ENCODE measurements at places on chromosomes 1 and 21.

DNA sequence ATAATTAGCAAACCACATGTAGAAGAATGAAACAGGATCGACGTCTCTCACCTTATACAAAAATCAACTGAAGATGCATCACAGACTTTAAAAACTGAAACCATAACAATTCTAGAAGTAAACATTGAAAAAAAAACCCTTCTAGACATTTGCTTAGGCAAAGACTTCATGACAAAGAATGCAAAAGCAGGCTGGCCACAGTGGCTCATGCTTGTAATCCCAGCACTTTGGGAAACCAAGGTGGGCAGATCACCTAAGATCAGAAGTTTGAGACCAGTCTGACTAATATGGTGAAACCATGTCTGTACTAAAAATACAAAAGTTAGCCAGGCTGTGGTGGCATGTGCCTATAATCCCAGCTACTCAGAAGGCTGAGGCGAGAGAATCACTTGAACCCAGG lies 1351.7 kb downstream of the MRPL39 start:
- no peak for DNase-seq

DNA sequence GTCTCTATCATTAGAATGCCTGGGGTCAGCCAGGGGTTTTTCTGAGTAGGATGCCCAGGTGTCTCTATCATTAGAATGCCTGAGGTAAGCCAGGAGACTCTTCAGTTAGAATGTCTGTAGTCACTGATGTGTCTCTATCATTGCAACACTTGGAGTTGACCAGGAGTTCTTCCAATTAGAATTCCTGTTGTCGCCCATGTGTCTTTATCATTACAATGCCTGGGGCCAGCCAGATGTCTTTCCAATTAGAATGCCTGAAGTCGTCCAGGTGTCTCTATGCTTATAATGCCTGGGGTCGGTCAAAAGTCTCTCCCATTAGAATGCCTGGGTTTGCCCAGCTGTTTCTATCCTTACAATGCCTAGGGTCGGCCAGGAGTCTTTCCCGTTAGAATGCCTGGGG lies 55.8 kb downstream of the RNF187 start:
- no peak for DNase-seq

DNA sequence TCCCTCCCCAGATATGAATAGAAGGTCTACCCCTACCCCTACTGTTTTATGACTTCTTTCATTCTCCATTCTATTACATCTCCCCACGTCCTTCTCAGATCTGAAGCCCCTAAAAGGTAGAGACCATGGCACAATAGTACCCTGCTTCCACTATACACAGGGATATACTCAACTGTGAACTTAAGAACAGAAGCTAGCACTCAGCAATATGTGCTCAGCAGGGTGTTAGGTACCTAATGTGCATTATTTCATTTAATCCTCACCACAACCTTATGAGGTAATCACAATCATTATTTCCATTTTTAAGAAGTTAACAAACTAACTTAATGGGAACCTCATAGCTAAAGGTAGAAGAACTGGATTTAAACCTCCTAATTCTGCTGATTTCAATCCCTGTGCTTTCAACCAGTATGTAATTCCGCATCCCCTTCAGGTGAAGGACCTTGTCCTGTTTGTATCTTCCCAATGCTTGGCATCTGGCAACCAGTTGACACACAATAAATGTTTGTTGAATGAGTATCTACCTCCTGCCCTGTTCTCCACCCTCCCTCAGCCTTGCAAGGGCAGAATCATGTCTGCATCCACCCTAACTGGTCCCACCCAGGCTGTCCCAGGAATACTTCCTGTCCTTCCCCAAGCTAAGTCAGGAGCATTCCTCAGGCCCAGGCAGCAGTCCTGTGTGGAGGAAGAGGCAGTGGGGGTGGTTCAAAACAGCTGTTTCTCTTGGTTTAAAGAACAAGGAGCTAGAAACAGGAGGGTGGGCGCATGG lies 6.5 kb downstream of the DENND2D start:
- no peak for DNase-seq

DNA sequence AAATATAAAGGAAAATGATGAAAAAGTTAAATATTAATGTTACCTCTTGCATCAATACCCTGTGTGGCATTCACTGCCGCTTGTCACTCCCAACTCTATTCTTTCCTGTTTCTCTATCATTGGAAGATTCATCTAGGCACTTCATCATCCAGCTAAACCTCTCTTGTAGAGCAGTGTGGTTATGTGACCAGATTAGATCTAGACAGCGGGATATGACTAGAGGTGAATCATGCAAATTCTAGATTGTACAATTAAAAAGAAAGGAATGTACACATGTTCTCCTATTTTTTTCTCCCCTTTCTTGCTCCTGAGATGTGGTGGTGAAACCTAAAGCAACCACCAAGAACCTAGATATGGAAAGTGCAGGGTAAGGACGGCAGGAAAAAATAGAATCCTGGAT lies 174.1 kb downstream of the LBR start:
- DNase-seq: no peak

DNA sequence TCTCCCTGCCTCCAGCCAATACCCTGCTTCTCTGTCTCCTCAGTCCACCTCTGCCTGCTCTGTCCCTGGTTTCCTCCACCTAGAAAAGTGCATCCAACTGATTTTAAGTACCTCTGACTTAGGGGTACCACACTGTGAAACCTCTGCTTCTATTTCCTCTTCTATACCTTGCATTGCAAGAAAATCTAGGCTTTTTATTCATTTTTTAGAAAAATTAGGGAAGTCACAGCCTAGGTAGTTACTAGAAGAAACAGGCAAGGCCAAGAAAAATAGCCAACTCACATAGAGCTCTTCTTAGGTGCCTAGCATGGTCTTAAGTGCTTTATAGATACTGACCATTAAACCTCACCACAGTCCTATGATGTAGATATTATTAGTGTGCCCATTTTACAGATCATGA lies 39.1 kb downstream of the HIVEP3 start:
- DNase-seq: no peak

DNA sequence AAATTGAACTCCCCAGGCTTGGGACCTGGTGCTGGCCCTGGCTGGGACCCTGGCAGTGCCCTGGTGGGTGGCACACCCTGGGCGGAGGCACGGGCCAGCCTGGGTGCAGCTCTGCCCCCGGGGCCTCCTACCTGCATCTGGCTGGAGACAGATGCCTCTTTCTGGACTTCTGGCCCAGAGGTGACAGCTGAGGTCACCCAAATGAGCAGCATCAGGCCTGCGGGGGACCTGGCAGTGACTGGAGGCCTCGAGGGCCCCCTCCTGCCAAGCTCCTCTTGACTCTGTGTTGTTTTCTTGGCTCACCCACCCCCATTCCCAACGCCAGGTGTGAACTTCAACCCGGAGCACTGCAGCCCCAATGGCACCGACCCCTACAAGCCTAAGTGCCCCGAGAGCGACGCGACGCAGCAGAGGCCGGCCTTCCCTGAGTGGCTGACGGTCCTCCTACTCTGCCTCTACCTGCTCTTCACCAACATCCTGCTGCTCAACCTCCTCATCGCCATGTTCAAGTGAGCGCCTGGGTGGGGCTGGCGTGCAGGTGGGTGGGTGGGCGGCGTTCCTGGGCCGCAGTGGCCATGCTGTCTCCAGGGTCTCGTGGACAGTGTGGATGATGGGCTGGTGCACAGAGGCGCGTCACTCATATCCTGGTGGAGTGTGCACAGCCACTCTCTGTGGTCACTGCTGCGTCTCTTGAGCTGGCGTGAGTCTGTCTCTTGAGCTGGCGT lies 41.6 kb upstream of the LRRC3 start:
- no peak for DNase-seq

- DNase-seq: no peak
These were observed 180.0 kb upstream of the NEGR1 start for GRCh38 chr1:72462186-72462905.

- no peak for DNase-seq
These were observed 52.5 kb downstream of the SIM2 start for GRCh38 chr21:36751383-36751782.

GRCh38 chr1:3494321-3495308 lies 40.1 kb downstream of the ARHGEF16 start:
- DNase-seq: peak; percentile 38

GRCh38 chr1:33367485-33368405 lies 46.8 kb upstream of the A3GALT2 start:
- DNase-seq: peak; percentile 30

GRCh38 chr1:246583056-246583440 lies 16.8 kb downstream of the CNST start:
- no peak for DNase-seq

DNA sequence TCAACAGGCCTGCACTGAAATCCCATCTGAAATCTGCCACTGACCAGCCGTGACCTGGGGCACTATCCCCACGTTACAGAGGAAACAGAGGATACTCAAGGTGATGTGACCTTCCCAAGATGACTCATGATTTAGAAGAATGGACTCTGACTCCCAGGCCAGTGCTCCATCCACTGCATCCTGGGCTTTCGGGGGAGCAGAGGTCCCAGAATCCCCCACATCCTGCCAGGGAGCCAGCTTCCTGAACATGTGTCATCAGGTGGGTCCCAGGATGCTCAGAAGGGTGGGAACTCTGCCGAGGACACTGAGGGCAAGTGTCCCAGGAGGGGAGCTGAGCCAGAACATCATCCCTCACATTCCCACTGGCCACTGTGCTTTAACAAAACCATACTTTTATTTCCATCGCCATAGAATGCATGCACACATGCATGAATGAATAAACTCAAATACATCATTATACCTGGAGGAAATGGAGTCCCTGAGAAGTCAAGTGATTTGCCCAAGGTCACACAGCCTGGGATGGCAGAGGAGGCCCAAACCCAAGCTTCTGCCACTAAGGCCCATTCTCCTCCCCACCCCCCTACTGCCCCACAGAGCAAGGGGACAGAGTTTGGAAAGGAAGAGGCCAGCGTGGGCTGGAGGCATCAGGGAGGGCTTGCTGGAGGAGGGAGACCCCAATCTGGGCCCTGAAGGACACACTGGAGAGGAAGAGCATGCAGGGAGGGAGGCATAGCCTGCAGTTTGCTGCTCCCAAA lies 189.4 kb downstream of the MATN1 start:
- no peak for DNase-seq

DNA sequence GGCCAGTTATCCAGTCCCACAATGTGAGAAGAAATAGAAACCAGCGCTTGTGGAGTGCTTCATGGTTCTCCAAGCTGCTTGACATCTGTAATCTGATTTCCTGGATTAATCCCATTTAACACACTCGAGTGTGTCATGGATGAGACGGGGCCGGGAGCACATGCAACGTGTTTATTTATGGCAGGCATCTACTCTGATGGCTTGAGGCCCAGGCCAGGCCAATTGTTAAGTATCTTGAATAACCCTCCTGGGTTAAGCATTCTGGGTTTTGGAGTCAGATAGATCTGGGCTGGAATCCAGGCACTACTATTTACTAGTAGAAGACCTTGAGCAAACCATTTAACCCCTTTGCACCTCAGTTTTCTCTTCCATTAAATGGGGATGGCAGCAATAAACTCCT lies 37.5 kb upstream of the LAPTM5 start:
- no peak for DNase-seq

DNA sequence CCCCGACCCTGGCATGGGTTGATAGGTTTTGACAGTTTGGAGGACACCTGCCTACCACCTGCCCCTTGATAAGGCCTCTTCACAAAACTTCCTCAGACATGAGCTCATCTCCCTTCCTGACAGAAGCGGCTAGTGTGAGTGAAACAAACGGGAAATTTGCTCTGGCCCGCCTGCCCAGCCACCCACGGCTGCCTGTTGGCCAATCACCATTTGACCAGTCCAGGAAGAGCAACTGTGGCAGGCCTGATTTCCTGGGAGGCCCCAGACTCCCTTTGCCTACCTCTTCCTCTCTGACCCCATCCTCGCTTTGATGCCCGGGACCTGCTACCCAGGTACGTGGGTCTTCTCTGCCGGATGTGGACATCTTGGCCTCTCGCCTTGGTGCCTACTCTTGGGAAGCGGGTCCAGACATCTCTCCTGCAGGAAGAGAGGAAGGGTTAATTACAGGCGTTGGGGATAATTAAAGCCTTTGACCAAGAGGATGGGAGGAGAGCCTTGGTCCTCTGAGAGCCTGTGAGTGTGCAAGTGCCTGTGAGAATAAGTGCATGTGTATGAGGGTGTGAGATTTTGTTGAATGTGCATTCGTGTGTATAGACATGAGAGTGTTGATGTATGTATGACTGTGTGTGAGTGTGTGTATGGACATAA lies 1.1 kb upstream of the EPHA2 start:
- DNase-seq: no peak

DNA sequence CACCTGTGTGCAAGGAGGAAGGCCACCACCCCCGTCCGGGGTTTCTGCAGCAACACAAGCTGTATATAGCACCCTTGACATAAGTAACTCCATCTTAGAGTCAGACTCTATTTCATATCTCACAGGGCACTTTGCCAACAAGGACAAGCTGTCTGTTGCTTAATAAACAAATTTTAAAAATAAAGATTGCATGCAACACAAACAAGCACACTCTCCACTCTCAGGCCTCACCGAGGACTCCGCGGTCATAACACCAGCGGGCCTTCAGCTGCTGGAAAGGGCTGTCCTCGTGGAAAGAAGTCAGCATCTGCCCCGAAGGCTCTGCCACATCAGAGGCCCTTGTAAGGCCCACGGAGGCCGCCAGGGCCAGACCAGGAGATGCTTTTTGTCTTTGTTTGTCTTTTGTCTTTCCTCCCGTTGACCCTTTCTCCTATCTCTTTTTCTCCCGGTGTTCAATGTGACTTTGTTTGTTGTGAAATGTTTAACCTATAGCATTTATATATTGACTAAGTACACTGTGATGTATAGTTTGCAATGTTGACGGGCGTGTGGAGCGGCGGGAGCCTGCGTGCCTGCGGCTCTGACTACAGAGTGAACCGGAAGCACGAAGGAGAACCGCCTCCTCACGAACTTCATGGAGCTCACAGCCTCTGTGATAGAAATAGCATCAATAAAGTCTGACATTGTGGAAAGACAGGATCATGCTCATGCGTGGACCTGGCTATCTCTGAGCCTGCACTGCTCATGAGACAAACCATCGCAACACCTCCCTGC lies 24.1 kb downstream of the MEGF6 start:
- DNase-seq: no peak

DNA sequence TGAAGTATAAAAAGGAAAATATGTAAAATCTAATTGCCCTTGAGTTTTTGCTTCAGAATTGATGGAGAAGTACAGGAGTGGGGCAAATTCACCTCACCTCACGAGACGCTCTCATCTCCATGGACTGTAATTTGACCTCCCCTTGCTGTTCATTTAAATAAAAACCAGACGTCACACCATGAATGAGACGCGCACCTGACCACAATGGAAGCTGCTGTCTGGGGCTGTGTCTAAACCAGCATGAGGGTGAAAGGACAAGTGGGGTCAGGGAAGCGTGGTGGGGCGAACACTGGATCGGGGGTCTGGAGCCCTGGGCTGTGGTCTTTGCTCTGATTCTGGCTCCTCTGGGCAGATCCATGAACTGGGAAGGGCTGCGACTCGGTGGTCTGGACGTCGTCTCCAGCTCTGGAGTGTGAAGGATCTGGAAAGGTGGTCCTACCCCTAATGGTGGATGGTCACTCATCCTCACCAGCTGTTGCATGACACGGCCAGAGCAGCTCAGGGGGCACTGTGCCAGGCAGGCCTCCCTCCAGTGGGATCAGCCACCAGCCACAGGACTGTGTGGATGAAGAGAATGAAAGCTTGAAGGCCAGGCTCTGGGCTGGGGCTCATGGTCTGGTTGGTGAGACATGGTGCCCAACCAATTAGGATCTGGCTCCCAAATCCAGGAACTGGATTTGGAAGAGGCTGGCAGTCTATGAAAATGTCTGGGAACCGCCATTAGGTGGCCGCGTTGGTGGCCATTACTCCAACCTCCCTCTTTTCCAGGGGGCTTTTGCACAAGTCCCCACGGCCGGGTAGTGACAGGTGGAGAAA lies 728.6 kb downstream of the PTPRU start:
- DNase-seq: no peak

- no peak for DNase-seq
These were observed 25.2 kb downstream of the MAPKAPK2 start for GRCh38 chr1:206709772-206710459.

GRCh38 chr1:176949033-176949662 lies 215.4 kb downstream of the ASTN1 start:
- no peak for DNase-seq

Measured in NCI-H1417 treated with DMSO at 0.1 percent for 48 hours (cell line).